ENCODE measurements at places on chromosomes 11 and 22.

- no peak for DNase-seq
These were observed 11.3 kb downstream of the SHANK2 start for GRCh38 chr11:71240865-71241691.

DNA sequence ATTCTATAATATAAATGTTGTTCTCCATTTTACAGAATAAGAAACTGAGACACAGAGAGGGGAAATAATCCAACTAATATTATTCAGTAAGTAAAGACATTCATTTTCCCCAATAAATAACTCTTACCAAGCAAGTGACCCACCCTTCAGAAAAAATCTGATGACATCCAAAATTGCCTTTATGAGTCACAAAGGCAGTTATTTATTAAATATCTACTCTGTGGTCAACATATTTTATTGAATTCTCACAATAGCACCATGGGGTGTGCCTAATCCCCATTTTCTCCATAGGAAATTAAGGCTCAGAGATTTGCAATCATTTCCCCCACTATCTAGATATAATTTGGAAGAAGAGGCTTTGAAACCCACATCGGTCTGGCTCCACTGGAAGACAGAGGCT is 161.5 kb upstream of the ISX start:
- no peak for DNase-seq

GRCh38 chr11:65159012-65159411 is 11.0 kb upstream of the SPDYC start:
- no peak for DNase-seq

DNA sequence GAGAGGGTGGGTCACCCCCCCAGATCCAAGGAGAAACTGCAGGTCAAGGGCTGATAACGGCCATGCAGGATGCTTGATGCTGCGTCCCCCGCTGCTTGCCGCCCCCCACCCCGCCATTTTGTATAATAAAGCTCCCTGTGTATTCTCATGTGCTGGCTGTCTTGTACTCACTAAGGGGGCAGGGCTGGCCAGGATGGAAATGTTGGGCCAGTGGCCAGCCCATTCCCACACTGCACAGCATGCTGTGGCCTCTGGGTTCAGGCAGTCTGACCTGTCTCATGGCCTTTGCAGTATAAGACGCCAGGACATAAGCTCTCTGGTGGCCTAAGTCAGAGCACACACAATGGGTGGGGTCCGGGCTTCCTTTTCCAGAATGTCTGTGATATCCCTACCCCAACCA is 421 bp upstream of the PRR33 start:
- no peak for DNase-seq

GRCh38 chr11:17978553-17979287 is 34.1 kb downstream of the SERGEF start:
- DNase-seq = peak; percentile 21

- no peak for DNase-seq
These were observed 624.7 kb downstream of the BUD13 start for GRCh38 chr11:116148056-116148455.

DNA sequence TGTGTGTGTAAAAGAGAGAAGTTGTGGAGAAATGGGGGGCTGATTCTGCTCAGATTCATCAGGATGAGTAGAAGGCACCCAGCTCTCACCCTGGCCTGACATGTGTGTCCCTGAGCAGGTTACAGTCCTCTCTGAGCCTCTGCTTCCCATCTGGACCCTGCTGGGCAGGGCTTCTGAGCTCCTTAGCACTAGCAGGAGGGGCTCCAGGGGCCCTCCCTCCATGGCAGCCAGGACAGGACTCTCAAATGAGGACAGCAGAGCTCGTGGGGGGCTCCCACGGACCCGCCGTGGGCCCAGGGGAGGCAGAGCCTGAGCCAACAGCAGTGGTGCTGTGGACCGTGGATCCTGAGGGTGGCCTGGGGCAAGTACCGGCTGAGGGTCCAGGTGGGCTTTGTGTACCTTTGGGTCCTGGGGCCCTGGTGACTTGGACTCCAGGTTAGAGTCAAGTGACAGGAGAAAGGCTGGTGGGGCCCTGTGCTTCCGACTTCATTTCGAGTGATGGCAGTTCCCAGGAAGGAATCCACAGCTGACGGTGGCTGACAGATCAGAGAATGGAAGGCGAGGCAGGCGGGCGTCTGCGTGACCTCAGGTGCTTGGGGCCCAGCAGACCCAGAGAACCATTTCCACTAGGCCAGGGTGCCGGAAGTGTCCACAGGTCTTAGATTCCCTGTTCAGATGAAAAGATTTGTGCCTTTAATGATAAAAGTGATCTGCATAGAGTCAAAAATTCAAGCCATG is 21.9 kb downstream of the NEAT1 start:
- no peak for DNase-seq

DNA sequence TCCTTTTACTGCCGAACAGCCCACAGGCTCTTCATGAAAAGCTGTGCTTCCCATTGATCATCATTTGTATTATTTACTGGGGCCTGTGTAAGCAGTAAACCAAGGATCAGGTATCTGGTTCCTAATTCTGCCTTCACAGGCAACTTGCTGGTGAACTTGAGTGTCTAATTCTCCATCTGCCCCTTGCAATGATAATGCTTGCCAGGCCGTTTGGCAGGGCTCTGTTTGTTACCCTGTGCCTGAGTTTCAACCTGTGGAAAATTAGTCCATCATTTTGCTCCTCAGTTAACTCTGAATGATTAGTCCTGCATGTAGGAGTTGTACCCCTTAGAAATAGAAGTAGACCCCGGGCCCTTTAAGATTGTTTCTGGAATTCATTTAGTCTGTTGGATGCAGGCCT is 298.4 kb upstream of the CADM1 start:
- no peak for DNase-seq

GRCh38 chr11:81647374-81647773 is 1086.3 kb downstream of the FAM181B start:
- DNase-seq = no peak

- no peak for DNase-seq
These were observed 97.7 kb downstream of the NXPE2 start for GRCh38 chr11:114775875-114776621.

DNA sequence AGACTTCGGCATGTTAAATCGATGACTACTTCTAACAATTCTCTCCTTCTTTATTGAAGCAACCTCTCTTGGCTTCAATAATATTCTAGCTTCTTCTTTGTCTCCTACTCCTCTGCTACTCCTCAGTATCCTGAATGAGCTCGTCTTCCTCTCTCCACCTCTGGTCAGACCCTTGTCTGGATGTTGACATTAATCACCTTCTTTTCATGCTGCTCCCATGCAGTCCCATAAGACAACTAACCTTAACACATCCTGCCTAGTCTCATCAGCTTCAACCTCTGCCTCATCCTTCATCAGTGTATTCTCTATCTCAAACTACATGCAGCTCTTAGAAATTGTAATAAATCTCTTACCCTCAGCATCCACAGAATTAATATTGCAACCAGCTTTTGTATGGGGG is 695.6 kb downstream of the CNTN5 start:
- DNase-seq = no peak

DNA sequence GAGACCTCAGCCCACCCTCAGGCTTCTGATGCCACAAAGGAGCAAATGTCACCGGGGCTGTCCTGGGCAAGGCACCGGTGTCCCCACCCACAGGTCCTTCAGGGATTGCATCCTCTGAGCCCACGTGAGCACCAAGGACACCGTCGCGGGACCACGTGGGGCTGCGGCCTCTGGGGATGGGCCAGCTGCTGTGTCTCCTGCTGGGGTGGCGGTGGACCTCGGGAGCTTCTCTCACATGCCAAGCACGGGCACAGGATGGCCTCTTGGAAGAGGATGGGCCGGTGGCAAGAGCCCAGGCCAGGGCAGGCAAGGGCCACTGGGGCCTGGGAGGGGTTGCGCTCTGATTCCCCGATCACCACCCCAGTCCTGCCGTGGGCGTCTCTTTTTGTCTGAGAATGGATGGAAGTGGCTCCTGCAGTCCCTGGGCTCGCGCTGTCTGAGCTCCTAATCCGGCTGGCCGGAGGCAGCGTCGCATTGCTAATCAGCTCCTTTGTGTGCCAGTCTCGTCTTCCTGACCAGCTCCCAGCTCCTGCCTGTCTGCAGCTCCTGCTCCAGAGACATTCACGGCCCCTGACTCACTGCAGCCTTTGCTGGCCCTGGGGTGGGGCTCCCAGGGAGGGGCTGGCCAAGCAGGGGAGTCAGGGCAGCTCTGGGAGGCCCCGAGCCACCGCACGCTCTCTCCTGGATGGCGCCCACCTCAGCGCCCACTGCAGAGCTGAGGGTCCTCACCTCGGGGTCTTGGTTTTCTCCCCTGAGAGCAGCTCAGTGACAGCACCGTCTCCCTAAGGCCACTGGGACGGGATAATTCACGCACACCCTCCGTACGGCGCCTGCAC is 146.7 kb downstream of the CTTN start:
- no peak for DNase-seq

DNA sequence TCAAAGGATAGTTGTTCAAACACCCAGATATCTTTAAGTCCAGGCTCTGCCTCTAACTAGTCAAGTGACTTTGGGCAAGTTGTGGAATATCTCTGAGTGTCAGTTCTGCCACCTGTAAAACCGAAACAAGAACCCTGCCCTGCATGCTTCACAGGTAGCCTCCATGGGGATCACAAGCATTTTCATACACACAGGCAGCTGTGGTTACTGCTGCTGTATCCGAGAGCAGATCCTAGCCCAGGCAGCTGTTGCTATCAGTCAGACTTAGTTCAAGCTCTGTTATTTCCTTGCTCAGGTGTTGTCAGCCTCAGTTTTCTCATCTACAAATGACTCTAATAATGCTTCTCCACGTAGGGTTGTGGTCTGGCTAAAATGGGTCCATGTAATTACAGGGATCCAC is 6.5 kb upstream of the RASD2 start:
- no peak for DNase-seq

DNA sequence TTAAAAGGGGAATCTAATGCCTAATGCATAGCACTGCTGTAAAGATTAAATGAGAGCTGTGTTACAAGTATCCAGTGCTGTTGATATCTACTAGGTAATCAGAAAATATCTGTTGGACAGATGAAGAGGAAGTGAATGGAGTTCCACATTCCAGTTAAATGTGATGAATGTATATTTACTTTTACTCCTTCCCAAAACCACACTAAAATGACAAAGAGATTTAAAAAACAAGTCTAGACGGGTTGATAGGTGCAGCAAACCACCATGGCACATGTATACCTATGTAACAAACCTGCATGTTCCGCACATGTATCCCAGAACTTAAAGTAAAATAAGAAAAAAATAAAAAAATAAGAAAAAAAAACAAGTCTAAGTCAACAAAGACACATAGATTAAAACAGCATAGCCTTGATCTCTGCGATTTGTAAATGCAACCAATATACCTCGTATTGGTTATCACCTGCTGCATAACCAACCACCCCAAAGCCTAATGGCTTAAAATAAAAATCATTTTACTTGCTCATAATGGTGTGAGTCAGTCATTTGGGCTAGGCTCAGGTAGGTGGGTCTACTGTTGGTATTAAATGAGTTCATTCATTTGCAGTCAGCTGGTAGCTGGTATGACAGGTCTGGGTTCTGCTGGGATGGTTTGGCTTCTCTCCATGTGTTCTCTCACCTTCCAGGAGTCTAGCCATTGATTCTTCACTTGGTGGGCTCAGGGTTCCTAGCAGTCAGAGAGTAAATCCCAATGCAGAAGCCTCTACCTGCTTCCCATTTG is 39.7 kb upstream of the SLC6A5 start:
- DNase-seq = no peak

DNA sequence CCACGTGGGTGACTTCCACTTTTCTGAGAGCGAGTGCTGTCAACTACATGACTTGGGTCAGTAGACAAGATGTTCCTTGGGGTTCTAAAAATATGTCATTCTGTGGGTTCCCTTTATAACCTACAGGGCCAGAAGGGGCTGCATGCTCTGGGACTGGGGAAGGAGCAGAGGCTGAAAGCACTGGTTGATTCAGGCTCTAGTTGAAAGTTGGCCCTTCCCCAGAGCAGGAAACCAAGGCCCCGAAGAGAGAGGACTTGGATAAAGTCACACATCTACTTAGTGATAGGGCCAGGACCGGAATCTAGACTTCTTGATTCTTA is 9.9 kb downstream of the ADAMTS15 start:
- no peak for DNase-seq

DNA sequence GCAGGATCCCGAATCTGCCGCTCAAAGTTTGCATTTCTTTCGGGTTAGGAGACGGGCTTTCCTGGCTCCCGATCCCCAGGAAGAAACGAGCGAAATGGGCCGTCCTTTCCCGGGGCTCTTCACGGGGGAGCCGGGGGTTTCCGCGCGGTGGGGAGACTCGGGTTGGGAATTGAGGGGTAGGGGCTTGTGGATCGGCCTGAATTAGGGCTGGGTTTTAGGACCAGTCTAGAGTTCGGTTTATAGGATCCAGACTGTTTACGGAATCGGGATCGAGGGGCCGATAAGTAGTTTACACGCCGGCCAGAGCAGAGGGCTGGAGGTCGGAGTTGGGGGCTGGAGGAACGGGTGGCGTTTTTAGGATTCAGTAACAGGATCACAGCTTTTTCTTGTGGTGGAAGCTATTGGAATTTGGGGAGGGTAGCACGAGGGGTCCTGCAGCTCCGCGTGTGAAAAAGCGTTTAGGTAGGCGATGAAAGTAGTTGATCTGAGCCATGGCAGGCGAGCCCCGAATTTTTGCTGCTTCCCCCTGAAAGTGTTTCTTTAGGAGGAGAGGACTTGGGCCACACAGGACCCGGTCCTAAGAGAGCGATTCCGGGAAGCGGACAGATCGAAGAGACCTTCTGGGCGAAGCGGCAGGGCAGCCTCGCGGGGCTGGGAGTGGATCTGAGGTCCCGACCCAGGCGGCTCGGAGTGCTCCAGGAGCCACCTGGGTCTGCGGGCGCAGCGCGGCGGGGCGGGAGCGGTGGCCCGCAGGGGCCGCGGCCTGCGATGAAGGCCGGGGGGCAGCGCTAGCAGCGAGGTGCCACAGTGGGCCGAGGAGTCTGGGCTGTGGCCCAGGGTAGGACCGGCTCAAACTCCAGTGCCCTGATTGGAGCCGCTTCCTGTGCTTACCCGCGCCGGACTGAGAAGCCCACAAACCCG is 1.6 kb downstream of the PKNOX2 start:
- peak; percentile 29 for DNase-seq

DNA sequence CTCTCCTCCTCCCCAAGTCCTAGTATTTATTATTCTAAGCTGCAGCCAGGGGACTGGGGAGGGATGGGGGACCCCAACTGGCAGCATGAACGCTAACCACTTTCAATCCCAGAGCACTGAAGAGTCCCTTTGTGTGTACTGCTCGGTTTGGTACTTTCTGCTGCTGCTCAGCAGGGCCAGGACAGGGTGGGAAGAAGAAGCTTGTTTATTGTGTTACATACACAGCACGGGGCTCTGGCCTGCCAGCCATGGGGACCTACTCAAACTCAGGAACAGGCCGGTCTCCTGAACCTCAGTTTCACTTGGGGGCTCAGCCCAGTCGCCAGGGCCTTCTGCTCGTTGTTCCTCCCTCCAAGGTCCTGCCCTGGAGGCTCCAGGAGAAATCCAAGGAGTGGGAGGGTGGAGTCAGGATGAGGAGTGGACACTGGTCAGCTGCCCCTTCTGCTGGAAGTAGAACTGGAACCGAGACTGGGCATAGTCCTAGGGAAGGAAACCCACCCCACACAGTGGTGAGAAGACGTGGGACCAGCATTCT is 616 bp upstream of the CPT1B start:
- DNase-seq = no peak

- peak; percentile 36 for DNase-seq
These were observed 48.7 kb upstream of the TNRC6B start for GRCh38 chr22:40128989-40129388.
